ENCODE measurements at places on chromosomes 12 and 14. TPM values are rescaled to one million over a fixed set of nuclear protein-coding genes. Genes with fewer than 3 reads are reported as not detected.

The SMCO2 gene
- 0.33 TPM for total RNA-seq

The NYNRIN gene
- 0.14 TPM for total RNA-seq

The PZP gene
- not detected for total RNA-seq

The KLHL33 gene
- total RNA-seq: not detected

The BCL2L14 gene
- not detected for total RNA-seq

The TMPRSS12 gene
- total RNA-seq: not detected

DNA sequence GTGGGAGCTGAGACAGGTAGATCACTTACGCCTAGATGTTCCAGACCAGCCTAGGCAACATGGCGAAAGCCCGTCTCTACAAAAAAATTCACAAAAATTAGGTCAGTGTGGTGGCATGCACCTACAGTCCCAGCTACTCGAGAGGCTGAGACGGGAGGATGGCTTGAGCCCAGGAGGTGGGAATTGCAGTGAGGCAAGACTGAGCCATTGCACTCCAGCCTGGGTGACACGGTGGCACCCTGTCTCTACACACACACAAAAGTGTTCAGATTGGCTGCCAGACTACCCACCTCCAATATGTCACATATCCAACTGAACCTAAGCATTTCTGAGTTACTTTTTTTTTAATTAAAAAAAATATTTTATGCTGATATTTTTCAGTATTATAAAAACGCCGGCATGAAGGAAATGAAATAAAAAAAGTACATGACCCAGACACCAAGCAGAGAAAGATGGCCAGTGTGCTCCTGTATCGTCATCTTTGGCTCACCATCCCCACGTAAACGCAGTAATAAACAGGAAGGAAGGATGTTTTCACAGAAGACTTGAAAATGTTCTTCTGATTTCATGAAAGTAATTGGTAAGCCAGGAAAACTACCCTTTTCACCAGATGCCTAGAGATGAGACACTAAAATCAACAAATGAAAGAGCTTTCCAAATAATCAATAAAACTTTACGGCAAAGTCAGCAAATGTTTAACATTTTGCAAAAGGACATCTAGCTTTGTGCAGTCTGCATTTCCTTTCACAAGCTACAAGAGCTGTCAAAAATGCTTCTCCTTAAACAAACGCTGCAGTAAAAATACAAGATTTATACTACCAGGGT lies 26.4 kb downstream of the CDC42BPB start:
- DNase-seq: no peak

DNA sequence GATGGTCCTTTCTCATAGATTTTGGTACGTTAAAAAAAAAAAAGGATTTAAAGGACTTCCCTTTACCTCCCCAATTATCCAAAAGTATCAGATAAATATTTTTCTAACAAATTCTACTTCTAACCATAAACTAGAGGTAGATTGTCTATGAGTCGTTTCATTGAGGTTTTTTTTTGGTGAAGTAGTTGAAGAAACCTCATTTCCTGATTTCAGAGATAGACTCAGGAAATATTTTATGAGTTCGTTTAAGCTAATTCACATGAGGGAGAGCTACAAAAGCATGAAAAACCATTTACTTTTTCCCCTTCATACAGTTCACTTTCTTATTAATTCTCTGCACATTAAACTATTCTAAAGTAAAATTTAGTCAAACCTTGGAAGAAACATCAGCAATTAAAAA lies 112.5 kb downstream of the RALGAPA1 start:
- no peak for DNase-seq

DNA sequence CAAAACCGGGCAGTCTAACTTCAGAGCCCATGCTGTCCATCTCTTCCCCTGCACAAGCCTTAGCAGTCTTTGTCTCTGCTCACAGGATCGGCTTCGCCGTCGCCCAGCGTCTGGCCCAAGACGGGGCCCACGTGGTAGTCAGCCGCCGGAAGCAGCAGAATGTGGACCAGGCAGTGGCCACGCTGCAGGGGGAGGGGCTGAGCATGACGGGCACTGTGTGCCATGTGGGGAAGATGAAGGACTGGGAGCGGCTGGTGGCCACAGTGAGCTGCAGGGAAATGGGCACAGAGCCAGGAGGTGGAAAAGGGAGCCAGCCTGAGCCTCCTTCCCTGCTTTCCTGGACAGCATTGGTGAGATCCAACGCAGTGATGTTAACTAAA lies 14.2 kb upstream of the CARMIL3 start:
- no peak for DNase-seq

The SCN8A gene
- 0.27 TPM for total RNA-seq

DNA sequence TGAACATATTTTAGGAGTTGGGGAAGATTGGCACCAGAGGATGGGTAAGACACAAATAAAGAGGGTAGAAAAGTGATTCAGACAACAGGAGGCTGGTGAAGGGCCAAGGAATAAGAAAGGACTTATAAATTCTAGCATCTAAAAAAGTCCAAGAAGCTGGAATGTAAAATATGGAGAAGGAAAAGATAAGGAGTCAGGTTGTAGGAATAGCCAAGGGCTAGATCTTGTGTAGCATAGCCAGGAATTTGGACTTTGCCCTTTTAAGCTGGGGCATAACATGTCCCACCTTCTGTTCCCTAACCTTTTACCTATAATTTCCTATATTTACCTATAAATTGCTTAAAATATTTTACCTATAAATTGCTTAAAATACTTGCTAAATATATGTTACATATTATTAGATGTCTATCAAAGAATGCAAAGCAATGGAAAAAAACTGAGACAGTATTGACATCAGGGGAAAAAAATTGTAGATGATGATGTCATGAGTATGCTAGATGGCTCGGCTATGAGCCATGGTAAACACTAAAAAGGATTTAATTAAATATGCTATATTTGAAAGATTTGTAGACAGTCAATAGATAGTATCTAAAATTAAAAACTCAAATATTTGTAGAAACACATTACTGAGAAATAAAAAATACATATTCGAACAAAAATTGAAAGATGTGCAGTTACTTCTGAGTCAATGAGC lies 99.7 kb upstream of the PLEKHG7 start:
- no peak for DNase-seq

DNA sequence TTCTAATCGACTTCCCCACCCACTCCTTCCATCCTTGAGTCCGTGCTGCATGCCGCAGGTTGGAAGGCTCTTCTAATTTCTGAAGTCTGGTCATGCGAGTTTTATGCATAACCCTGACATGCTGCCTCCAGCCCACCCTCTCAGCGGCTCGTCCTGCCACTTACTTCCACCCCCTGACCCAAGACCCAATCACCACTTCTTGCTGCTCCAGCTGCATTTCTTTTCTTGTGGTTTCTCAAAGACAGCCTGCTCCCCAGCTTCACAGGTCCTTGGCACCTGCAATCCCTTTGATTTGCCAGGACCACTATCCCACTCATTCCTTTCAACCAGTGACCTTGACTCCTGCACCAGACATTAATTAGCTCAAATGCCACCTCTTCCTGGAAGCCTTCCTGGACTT lies 486.7 kb downstream of the VRK1 start:
- no peak for DNase-seq

The TCTN2 gene
- total RNA-seq: 7.2 TPM

The SOAT2 gene
- 0.06 TPM for total RNA-seq

DNA sequence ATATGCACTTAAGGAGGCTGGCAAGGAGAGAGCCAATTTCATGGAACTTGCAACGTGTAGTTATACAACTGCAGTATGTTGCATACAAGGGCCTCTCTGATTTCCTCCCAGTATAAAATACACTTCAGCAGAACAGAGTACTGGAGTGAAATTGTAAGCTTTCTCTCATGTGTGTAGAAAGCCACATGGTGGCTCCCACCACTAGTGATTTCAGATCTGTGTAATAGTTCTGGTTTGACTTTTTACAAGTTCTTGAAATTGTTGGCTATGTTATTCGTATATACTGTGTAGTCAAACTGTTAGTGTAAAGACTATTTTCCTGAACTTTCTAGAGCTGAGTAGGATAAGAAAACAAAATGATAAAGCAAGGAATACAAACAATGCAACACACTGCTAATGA lies 16.4 kb upstream of the LMO3 start:
- DNase-seq: no peak

DNA sequence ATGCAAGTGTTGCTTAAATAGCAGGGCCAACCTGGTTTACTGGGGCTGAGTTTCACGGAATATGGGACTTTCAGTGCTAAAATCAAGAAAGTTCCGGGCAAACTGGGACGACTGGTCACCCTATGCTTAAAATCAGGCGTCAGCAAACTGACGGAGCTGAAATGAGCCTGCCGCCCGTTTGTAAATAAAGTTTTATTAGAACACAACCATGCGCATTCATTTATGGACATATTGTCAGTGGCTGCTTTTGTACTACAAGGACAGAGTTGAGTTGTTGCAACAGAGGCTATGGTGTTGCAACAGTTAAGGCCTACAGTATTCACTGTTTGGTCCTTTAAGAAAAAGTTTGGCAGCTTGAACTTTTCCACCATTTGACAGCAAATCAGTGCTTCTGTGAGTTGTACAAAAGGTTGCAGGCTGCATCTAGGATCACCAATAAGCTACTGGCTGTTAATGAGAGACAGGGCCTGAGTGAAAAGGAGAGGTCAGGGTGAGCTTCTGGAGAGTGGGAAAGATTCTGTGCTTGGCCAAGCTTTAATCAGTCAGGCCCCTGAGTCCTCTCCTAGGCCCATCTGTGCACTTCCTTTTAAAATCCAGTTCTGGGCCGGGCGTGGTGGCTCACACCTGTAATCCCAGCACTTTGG lies 13.3 kb downstream of the SELPLG start:
- DNase-seq: no peak

DNA sequence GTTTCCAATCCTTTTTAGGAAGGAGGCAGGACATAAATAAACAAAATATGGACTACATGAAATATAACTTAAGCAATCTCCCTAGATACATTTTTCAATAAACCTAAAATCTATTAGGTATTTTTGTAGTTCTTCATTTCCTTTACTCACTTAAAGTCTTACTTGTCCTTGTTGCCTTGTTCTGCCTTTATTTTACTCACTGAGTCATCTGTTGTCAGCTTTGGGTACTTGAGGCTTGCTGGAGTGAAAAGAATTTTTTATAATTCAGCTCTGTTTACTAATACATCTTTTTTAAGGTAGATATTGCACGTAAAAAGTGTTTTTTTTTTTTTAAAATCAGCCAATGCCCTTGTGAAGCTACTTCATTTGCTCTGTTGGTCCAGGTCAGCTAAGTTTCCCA lies 216.2 kb downstream of the PELI2 start:
- DNase-seq: no peak

The TMED8 gene
- 8.5 TPM for total RNA-seq

The RBP5 gene
- total RNA-seq: not detected

The TNFRSF1A gene
- total RNA-seq: 327 TPM

The TMTC1 gene
- 14.0 TPM for total RNA-seq

GRCh38 chr14:77691259-77691658 lies 16.6 kb downstream of the ALKBH1 start:
- DNase-seq: no peak

DNA sequence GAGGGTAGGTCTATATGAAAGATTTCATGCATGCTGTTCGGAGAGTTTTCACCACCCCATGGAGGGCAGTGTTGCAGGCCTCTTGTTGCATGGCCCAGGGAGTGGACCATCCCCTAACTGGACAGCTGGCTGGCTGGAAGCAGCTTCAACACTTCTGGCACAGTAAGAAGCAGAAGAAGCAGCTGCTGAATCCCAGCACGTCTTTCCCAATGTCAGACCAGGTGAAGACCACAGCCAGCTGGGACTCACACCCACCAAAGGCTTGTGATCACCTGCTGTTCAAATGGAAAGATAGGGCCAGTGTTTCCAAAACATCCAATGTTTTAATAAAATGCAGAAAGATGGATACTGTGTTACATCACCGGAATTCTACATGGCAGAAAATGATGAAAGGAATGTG lies 1423.6 kb downstream of the AACS start:
- no peak for DNase-seq

DNA sequence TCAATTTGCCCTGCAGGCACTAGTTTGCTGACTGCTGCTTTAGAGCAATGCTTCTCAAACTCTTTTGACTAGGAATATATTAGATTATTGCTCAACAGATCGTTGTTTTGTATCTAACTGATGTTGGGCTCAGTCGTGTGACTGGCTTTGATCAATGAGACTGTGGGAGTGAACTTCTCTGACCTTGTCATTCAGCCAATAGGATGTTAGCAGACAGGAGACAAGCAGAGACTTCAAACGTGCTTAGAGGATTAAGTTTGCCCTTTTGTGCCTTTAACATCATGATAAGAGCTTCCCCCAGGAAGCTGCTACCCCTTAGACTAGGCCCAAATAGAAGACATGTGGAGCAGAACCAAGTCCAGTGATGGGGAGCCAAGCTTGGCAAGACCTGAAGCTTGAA lies 76.7 kb upstream of the ELK3 start:
- DNase-seq: no peak

GRCh38 chr12:65156366-65156841 lies 13.0 kb upstream of the LEMD3 start:
- no peak for DNase-seq

The BAZ1A gene
- 34.2 TPM for total RNA-seq

DNA sequence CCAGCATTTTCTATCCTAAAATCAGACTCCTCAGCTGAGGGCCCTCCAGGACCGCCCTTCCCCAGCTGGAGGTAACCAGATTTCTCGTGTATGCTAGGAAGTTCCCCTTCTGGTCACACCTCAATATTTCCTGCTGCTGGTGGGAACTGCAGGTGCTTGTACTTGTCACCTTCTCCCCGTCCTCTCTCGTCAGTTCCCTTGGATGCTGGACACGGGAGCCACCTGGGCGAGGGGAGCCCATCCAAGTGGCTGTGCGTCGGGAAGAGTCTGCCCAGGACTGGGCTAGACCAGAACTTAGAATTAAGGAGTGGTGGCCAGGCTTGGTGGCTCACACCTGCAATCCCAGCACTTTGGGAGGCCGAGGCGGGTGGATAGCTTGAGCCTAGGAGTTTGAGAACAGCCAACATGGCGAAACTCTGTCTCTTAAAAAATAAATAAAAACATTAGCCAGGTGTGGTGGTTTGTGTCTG lies 23.2 kb upstream of the KIF26A start:
- no peak for DNase-seq

DNA sequence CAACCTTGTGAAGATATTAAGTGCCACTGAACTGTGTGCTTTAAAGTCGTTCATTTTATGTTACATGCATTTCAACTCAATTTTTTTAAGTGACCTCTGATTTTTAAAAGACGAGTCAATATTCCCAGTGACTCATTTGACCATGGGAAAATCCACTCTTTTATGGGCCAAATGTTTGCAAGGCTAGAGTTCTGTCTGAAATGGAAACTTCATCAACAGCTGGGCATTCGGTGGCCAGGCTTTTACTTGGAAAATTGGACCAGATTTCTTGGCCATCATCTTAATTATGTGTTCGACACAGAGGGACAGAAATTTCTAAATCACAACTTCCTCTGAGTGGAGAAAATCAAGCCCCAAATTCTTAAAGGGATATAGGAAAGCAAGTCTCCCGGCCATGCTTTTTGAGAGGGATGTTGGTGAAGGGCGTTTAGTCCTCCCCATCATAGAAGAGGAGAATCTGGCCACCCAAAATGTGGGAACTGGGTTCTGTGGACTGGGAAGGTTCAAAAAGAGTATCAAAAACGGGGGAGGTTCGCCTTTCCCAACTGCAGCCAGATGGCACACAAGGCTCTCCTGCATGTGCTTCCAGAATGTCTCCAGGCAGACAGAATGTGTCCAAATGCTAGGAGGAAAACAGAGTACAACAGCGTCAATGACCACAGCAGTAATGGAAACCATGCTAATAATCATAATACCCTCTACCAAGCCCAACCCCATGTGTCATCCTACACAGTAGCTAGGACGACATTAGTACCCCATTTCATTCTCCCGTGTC lies 40.9 kb upstream of the FZD10 start:
- DNase-seq: no peak

Data from H4 (cell line).